Inflammatory macrophage treated with lipopolysaccharide for 1 hour (primary cell): ENCODE measurements at places on chromosomes 4 and X.

- no peak for DNase-seq
Observed at GRCh38 chrX:139877710-139878414, 55.0 kb downstream of the ATP11C start.

- peak; percentile 65 for DNase-seq
Observed at GRCh38 chr4:38769857-38770256, 12.9 kb downstream of the TLR10 start.

- no peak for DNase-seq
Observed at GRCh38 chrX:33204889-33205288, 6.5 kb downstream of the DMD start.

DNA sequence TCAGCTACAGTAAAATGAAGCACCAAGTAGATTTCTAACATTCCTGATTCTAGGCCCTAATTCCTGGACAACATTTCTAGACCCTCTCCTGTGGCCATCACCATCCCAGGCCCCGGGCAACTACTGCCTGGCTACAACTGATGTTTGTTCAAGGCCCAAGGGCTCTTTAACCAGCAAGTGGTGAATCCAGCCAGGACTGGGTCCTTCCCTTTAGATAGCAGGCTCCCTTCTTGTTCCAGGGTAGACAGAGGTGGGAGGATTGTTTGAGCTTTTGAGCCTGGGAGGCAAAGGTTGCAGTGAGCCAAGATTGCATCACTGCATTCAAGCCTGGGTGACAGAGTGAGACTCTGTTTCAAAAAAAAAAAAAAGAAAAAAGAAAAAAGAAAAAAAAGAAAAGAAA, 12.7 kb upstream of the AADAT start:
- no peak for DNase-seq

GRCh38 chrX:108892501-108892900, 156.1 kb upstream of the IRS4 start:
- no peak for DNase-seq
